Hematopoietic multipotent progenitor cell treated with erythropoietin and hydrocortisone succinate and interleukin-3 and kit ligand, for 6 days (in vitro differentiated cells): ENCODE measurements at places on chromosomes 3 and 15.

DNA sequence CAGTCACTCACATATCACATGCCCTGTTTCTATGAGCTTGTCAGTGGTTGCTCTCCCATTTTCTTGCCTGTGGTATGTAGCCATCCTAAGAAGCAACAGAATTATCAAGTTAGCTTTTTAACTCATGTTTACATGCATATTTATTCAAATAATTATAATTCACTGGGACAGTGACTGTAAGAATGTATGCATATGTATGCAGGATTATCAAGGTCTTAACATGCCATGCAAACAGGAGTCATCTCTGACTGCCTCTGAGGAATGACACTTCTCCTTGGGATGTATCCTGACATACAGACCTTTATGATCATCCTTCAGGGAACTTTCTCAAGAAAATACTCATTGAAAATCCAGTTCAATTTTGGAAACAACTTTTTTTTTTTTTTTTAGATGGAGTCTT is 240.9 kb downstream of the CPNE4 start:
- DNase-seq = no peak

DNA sequence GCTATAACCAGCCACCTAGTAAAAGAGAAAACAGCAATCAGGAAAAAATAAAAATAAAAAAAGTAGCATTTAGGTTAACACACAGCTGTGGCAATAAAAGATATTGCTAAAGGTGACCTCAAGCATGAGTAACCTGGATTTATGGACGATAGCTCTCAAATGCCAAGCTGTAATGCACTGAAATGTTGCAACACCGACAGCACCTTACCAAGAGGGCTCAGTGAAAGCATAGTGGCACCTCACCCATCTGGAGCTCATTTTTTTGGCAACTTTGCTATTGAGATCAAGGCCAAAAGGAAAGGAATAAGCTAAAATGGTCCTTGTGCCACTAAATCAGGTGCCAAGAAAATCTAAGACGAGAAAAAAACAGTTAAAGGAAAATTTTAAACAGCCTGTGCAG is 2.5 kb downstream of the HACD2 start:
- DNase-seq = no peak

DNA sequence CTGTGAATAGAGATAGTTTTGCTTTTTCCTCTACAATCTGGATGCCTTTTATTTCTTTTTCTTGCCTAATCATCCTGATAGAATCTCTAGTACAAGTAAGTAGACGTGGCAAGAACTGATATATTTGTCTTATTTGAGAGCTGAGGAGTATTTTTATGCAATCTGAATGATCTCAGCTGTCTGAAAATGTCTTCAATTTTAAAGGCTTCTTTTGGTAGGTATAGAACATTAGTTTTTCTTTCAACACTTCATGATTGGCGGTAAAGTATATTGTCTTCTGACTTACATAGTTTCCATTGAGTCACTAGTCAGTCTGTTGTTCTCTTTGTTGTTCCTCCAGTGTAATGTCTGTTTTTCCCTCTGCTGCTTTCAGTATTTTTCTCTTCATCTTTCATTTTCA is 31.3 kb downstream of the MGA start:
- peak; percentile 39 for DNase-seq

GRCh38 chr15:66698318-66698961 is 3.6 kb upstream of the SMAD6 start:
- DNase-seq = peak; percentile 81

- DNase-seq = no peak
These were observed 132.7 kb upstream of the BHLHE40 start for GRCh38 chr3:4846543-4846942.
